MCF 10A (cell line): ENCODE measurements at places on chromosomes 3 and 15.

DNA sequence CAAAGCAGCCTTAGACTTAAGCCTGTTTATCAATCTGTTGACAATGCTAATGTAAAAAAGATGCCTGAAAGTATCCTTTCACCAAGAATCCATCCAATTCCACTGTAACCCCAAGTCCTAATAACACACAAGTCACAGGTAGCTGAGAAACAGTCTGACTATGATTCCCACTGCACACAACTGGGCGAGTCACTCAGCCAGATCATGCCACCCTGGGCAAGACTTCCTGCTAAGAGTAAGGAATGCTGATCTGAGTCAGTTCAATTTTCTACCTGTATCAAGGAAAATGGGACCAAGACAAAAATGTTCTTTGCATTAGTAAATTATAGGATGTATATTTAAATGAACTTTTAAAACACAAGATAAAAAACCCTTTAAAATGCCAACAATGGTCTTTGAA is 33.3 kb downstream of the NPTN start:
- peaks cover 24% of the 10 kb centered on the region for H3K36me3 ChIP-seq
- peak overlapping the region; percentile 50 for H3K27ac ChIP-seq
- no peaks in the 10 kb centered on the region for H3K27me3 ChIP-seq
- peaks cover 9% of the 10 kb centered on the region for H3K4me1 ChIP-seq
- no peak overlapping the region for H3K4me3 ChIP-seq

DNA sequence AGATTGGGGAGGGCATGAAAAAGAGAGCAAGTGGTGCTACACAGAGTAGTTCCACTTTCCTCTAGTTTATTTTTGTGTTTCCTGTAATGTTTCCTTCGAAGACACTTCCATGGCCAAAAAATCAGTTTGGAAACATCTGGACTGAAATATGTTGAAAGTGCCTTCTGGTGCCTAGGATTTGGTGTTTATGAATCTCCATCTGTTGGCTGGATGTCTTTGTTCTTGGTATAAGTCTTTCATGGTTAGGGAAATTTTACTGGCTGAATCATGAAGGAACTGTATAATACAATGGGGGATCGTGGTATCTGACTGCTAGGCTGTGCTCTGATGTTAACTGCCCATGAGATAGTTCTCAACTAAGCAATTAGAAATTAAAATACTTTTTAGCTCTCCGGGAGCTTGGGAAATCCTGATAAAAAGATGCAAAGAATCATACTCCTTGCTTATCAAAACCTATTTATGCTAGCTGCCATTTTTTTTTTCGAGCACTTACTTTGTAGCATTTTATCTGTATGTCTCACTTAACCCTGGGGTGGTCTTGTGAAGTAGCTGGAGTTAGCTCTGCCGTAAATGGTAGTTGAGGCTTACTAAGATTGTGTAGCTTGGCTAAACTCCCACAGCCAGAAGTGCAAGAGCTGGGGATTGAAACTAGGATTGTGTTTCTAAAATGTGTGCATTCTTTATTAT is 21.9 kb downstream of the AKAP13 start:
- H3K27ac ChIP-seq: no peak overlapping the region
- H3K4me1 ChIP-seq: peaks cover 42% of the 10 kb centered on the region
- peaks cover 6% of the 10 kb centered on the region for H3K36me3 ChIP-seq
- H3K4me3 ChIP-seq: no peak overlapping the region
- no peak for DNase-seq

DNA sequence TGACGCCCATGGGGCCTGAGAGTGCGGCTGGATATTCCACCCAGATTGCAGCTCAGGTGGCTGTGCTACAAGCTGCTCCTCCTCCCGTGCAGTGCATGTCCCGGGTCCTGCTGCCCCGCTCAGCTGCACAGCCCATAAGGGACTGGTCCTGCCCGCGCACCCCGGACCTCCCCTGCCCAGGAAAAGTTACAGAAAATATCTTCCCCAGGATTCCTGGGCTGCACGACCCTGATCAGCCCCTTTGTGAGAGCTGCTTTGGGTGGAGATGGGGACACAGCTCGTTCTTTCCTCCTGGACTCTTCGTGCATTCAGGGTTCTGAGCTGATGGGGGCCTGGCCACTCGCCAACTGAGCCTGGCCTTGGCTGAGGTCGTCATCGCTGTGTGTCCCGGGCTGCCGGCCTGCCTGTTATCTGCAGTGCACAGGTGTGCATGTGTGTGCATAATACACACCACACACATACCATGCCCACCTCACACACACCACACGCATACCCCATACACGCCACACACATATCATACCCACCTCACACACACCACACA is 28.8 kb downstream of the APBA2 start:
- no peak overlapping the region for H3K27ac ChIP-seq
- no peaks in the 10 kb centered on the region for H3K36me3 ChIP-seq
- H3K27me3 ChIP-seq: no peaks in the 10 kb centered on the region
- H3K4me3 ChIP-seq: no peak overlapping the region

GRCh38 chr15:98655732-98656131 is 7.4 kb downstream of the IGF1R start:
- H3K36me3 ChIP-seq: no peaks in the 10 kb centered on the region
- no peak overlapping the region for H3K27ac ChIP-seq
- H3K27me3 ChIP-seq: no peaks in the 10 kb centered on the region
- peaks cover 59% of the 10 kb centered on the region for H3K4me1 ChIP-seq
- no peak for DNase-seq

DNA sequence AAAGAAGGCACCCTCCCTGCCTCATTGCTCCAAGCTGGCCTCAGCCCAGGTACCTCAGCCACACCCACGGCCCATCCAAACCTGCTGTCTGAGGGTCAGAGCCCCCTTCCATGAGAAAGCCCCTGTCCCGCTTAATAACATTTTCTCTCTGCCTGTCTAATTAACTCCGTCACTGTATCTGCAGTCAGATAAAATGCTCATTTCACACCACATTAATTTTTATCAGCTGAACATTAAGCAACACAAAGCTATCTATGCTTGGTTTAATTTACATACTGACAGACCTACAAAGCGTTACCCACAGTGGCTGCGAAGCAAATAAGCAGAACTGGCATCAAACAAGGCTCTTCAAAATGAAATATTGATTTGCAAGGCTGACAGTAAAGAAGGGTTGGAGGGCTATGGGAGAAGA is 309.8 kb upstream of the ICE2 start:
- no peaks in the 10 kb centered on the region for H3K4me1 ChIP-seq
- H3K27me3 ChIP-seq: no peaks in the 10 kb centered on the region
- DNase-seq: no peak
- no peak overlapping the region for H3K4me3 ChIP-seq
- H3K36me3 ChIP-seq: no peaks in the 10 kb centered on the region
- no peak overlapping the region for H3K27ac ChIP-seq

DNA sequence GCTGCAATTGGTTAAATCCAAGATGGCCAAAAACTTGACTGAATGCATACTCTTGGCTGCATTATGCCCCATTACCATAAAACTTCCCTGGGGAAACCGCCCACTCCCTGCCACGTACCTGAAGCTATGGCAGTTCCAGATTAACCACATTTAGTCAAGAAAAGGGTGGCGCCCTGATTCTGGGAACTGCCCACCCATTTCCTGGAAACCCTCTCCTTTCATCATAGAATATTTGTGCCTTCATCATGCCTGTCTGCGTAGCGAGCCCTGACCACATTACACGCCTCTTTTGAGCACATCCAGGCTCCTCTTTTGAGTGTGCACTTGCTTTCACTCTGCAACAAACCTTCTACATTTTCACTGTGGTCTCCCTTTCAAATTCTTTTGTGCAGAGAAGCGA is 5.2 kb downstream of the LINS1 start:
- peak; percentile 87 for DNase-seq
- H3K27me3 ChIP-seq: no peaks in the 10 kb centered on the region
- peaks cover 22% of the 10 kb centered on the region for H3K4me1 ChIP-seq
- H3K27ac ChIP-seq: peak overlapping the region; percentile 87
